Esophagus squamous epithelium (tissue), 5 donors: ENCODE measurements at places on chromosomes 2 and 18. TPM values are rescaled to one million over a fixed set of nuclear protein-coding genes. Genes with fewer than 3 reads are reported as not detected.

- no peak for DNase-seq
These were observed 543 bp downstream of the HADHB start for GRCh38 chr2:26245231-26245732.

- DNase-seq, result no peak
These were observed 70.2 kb downstream of the DLGAP1 start for GRCh38 chr18:4384932-4385331.

GRCh38 chr18:3451989-3452749, 2.2 kb downstream of the TGIF1 start:
- DNase-seq, result no peak

- DNase-seq, result no peak
These were observed 152.2 kb downstream of the DAW1 start for GRCh38 chr2:228023619-228024018.

DNA sequence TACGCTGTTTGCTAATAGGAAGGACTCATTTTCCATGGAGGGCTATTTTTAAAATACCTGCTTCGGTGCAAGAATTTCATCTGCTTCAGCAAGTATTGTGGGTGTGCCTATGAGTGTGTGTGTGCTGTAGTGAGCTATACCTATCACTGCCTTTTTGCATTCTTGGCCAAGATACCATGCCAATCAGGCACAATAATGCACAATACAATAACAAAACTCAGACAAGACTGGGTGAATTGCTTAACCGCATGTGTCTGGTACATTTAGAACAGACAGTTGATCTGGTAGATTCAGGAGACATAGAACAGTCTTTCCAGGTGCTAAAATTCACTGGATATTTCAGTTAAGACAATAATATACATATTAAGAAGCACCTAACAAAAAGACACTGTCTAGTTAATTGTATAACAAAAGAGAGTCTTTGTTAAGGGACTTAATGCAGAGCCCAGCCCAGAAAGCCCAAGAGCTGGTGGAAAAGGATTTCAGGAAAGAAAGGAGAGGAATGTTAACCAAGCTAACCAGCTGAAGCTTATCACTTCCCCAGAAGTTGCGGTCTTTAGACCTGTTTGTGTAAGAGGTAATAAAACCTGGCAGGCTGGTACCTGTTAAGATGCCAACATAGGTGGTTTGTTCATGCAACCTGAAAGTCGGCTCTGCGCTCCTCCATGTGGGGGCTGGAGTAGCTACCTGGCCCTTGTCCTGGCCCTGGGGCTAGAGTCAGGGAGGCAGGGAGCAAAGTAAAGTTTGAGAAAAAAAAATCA, 153.3 kb upstream of the RBMS1 start:
- DNase-seq, result no peak

DNA sequence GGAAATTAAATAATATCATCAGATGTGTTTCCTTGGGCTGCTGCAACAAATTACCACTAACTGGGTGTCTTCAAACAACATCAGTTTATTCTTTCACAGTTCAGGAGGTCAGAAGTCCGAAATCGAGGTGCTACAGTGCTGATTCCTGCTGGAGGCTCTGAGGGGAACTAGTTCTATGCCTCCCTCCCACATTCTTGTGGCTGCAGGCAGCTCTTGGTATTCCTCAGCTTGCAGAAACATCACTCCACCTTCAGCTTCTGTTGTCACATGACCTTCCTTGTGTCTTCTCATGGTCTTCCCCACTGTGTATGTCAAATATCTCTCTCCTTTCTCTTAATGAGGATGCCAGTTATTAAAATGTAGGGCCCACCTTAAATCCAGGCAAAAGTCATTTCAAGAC, 29.3 kb upstream of the DCC start:
- DNase-seq, result no peak

DNA sequence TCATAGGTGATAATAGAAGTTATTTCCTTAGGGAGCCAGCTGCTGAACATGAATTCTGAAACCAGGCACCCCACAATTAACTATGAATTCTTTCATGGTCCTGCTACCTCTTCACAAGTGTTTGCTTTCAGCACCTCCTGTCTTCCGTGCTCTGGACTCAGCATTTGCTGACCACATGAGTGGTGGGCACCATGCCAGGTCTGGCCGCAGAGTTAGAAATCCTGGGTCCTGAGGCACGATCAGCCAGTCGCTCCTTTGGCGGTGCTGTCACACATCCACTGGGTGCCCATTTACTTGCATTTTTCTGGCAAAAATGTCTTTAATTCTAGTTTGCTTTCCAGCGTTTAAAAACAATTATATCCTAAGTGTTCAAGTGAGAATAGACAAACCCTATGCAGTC, 196.4 kb upstream of the PXDN start:
- no peak for DNase-seq

GRCh38 chr2:122652670-122653069, 897.2 kb downstream of the TSN start:
- DNase-seq, result no peak

GRCh38 chr18:47110492-47111274, 39.6 kb downstream of the HDHD2 start:
- DNase-seq, result no peak

DNA sequence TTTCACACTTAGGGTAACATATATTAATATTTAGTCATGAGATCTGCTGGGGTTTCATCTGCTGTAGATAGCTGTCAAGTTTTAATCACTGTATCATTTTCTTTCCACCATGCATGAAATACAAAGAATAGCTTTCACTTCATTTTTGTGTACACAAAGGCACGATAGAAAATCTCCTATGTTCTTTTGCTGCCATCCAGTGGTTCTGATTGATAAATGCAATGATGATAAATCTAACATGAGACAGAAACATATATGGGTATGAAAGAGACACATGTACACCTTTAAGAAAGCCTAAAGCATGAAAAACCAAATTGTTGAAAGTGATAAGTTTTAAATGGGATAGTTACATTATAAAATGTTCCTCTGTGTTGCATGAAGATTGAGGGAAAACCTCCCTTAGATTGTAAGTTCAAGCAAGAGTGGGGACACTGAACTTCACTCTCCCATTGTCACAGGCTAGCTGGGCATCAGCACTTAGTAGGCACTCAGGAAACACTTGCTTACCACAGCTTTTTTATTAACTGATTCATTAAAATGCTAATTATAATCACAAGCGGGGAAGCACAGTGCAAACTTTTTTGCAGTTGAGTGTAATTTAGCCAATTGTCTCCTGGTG, 31.2 kb downstream of the C1D start:
- DNase-seq, result no peak

Gene PMAIP1
- 8.5 TPM for total RNA-seq

Gene MRO
- total RNA-seq, result 0.13 TPM

Gene RGPD4
- not detected for total RNA-seq

Gene ABCG5
- total RNA-seq, result not detected
